Thymus (tissue), 14 donors: ENCODE measurements at places on chromosomes 13 and 19.

DNA sequence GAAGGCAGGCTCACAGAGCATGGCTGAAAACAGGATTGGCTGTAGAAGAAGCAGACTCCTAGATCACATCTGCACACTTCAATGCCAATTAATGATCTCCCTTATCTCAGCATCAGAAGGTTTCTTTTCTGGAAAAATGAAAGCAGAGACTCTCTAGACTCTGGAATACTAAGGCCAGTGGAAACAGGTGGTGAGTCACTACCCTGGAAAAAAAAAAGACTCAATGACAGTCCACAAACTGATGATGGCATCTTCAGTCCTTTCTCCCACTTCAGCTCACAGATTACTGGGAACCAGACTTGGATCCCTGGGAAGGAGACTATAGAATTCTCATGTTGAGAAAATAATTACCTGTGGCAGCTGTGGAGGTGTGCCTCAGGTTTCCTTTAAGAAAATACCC, 47.5 kb upstream of the MBNL2 start:
- H3K4me1 ChIP-seq, result no peaks in the 10 kb centered on the region
- no peaks in the 10 kb centered on the region for H3K36me3 ChIP-seq
- no peak for DNase-seq
- H3K4me3 ChIP-seq, result no peak overlapping the region

GRCh38 chr13:57784633-57785032, 153.1 kb downstream of the PCDH17 start:
- no peak overlapping the region for H3K4me3 ChIP-seq
- H3K4me1 ChIP-seq, result no peaks in the 10 kb centered on the region
- DNase-seq, result no peak
- H3K27me3 ChIP-seq, result no peaks in the 10 kb centered on the region

DNA sequence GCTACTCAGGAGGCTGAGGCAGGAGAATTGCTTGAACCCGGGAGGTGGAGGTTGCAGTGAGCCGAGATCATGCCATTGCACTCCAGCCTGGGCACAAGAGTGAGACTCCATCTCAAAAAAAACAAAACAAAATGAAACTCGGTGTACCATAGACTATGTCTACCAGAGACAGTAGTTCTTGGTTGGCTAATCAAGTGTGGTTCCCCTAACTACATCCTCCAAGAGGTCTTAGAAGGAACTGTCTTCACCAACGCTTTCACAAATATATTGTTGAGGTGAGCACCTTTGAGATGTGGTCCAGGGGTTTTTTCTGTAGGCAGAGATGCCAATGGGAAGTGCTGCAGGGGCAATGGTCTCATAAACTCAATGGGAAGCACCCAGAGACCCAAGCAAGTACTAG, 48.0 kb downstream of the RFC3 start:
- no peaks in the 10 kb centered on the region for H3K4me1 ChIP-seq
- H3K27ac ChIP-seq, result no peak overlapping the region
- no peak for DNase-seq
- H3K27me3 ChIP-seq, result no peaks in the 10 kb centered on the region
- no peak overlapping the region for H3K4me3 ChIP-seq

DNA sequence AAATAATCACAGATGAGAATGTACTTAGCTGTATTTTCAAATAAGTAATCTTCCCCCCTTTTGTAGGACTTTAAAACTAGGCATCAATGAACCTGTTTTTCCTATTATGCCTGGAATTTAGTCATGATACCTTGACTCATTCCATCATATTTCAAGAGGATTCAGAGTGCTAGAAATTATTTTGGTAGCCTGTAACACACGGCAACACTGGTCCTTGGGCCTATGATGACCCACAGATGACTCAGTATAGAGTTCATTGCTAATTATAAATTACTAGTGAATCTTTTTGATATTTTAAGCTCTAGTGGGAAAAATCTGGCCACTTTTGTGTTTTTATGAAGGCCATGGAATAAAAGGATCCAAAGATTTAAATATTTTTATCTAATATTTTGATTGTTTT, 26.0 kb upstream of the GARRE1 start:
- H3K4me1 ChIP-seq, result no peaks in the 10 kb centered on the region
- DNase-seq, result no peak
- H3K27me3 ChIP-seq, result no peaks in the 10 kb centered on the region
- H3K27ac ChIP-seq, result no peak overlapping the region
- peaks cover 42% of the 10 kb centered on the region for H3K36me3 ChIP-seq

GRCh38 chr19:2391118-2391725, 31.2 kb downstream of the TMPRSS9 start:
- no peaks in the 10 kb centered on the region for H3K36me3 ChIP-seq
- H3K4me1 ChIP-seq, result no peaks in the 10 kb centered on the region

DNA sequence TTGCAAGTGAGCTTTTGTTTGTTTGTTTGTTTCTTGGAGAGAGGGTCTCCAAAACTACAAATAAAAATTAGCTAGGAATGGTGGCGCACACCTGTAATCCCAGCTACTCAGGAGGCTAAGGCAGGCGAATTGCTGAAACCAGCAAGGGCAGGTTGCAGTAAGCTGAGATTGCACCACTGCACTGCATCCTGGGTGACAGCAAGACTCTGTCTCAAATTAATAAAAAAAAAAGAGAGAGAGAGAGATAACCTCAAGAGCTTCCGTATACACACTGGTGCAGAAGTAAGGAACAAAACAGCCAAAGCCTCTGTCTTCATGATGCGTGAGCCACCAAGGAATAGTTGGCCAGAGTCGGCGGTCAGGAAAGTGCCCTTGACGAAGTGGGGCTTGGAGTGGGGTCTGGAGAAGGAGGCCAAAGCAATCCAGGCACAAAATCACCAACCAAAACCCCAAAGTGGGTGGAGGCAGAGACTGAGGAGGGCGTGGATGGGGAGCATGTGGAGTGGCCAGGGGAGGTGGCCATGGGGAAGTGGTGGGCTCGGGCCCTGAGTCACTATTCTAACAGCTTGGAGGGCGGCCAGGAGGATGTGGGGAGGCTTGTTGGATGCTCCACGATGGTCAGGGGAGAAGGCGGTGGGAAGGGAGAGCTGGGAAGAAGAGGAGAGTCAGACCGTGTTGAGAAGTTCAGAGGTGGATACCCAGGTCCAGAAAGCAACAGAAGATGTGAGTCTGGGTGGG, 21.2 kb upstream of the TOMM40 start:
- H3K4me1 ChIP-seq, result no peaks in the 10 kb centered on the region
- H3K27ac ChIP-seq, result no peak overlapping the region
- no peak for DNase-seq
- H3K36me3 ChIP-seq, result no peaks in the 10 kb centered on the region
- no peaks in the 10 kb centered on the region for H3K27me3 ChIP-seq

DNA sequence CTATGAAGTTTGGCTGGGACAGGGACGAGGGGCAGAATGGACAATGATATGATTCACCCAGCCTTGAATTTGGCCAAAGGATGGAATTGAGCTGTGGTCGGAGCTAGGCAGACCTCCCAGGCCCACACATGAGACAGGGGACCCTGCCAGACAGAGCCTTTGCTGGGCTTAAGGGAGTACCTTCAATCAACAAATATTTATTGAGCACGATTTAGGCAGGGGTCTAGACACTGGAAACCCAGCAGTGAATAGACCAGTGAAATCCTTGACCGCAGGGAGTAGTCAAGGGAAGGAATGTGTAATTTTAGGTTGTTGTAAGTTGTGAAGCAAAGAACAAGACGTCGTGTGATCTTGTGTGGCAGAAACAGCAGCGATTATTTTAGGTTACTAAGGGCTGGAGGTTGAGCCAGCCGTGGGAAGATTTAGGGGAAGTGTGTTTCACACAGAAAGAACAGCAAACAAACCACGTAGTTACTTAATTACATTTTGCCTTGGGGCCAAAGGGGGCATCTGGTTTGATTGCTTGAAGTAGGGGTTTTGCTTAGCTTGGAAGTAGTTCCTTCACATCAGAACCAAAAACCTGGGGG, 16.9 kb upstream of the AP1M2 start:
- no peaks in the 10 kb centered on the region for H3K36me3 ChIP-seq
- H3K4me1 ChIP-seq, result peaks cover 28% of the 10 kb centered on the region
- no peak for DNase-seq
- H3K27me3 ChIP-seq, result no peaks in the 10 kb centered on the region
- H3K27ac ChIP-seq, result peak overlapping the region; percentile 98
- H3K4me3 ChIP-seq, result peak overlapping the region; percentile 93

- DNase-seq, result peak; percentile 78
- no peaks in the 10 kb centered on the region for H3K27me3 ChIP-seq
- peak overlapping the region; percentile 74 for H3K27ac ChIP-seq
- H3K4me1 ChIP-seq, result peaks cover 95% of the 10 kb centered on the region
- H3K4me3 ChIP-seq, result peak overlapping the region; percentile 53
Observed at GRCh38 chr19:1855040-1855827, 7.0 kb upstream of the REXO1 start.

DNA sequence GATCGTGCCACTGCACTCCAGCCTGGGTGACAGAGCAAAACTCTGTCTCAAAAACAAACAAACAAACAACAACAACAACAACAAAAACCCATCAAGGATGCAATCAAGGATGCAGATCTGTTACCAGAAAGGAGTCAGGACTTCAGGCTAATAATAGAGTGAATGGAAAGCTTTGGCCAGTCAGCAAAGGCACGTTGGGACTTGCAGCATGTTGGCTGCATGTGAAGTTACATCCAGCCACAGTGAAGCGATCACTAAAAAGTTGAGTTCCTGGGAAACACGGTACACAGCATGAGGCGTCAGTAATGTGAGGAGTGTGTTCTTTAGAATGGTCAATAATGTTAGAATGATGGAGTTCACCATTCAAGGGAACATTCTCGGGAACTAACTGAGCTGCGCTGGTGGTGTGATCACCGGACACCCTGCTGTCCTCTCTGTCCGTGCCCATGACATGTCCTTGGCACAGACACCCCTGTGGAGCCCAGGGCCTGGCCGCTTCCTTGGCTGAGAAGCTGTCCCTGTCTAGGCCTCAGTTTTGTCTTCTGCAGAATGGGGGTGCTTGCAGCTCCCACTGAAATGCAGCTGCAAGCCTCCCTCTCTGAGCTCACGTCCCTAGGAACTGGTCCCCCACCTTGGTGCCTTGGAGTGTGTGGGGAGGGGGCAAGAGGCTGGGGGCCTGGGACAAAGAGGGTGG, 2.3 kb upstream of the LGALS7B start:
- H3K36me3 ChIP-seq, result no peaks in the 10 kb centered on the region
- no peaks in the 10 kb centered on the region for H3K4me1 ChIP-seq
- H3K4me3 ChIP-seq, result no peak overlapping the region
- DNase-seq, result no peak

DNA sequence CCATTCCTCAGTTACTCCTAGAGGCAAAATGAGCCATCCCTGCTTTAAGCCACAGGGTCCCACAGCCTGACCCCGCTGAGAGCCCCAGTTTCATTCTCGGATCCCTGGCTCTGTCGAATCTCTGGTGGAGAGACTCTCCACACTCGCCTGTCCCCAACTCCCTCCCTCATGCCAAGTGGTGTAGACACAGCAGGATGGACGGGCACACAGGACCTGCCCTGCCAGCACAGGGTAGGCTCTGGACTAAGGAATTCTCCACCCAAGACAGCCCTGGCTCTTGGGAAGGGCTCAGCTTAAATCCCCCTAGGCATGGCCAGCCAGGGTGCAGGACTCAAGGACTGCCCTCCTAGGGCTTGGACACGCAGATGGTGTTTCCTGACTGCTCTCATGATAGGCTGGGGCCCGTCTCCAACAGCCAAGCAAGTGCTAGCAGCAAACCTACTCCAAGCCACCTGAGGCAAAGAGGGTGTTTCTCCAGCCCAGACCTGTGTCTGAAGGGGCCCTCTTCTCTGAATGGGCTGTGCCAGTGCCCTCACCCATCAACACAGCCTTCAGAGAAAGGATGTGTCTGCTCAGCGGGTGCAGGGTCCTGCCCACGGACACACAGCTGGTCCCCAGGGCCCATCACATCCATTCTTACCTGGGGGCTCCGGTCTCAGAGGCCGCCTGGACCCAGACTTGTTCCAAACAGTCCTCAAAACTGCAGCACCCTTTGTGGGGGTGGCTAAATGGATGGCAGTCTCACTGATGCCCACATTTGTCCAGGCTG, 65.3 kb downstream of the PEPD start:
- H3K4me1 ChIP-seq, result no peaks in the 10 kb centered on the region
- H3K27me3 ChIP-seq, result no peaks in the 10 kb centered on the region
- no peak overlapping the region for H3K4me3 ChIP-seq
- DNase-seq, result no peak
- H3K27ac ChIP-seq, result no peak overlapping the region

DNA sequence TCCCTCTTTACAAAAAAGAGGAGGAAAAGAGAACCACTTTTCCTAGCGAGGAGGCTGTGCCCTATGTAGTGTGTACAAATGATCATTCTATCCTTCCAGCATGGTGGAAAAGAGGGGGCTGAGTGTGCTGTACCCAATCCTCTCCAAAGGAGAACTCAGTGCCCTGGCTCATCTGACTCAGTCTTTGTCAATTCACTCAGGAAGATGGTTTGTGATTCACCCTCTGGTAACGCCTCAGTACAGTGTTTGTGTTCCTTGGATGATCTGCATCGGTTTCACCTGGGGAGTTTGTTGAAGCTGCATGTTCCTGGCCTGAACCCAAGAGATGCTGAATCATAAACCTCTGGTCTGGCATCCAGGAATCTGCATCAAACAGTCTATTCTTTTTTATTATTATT, 18.3 kb upstream of the ENOX1 start:
- no peak for DNase-seq
- no peak overlapping the region for H3K27ac ChIP-seq
- H3K4me3 ChIP-seq, result no peak overlapping the region
- no peaks in the 10 kb centered on the region for H3K27me3 ChIP-seq
- H3K4me1 ChIP-seq, result no peaks in the 10 kb centered on the region

DNA sequence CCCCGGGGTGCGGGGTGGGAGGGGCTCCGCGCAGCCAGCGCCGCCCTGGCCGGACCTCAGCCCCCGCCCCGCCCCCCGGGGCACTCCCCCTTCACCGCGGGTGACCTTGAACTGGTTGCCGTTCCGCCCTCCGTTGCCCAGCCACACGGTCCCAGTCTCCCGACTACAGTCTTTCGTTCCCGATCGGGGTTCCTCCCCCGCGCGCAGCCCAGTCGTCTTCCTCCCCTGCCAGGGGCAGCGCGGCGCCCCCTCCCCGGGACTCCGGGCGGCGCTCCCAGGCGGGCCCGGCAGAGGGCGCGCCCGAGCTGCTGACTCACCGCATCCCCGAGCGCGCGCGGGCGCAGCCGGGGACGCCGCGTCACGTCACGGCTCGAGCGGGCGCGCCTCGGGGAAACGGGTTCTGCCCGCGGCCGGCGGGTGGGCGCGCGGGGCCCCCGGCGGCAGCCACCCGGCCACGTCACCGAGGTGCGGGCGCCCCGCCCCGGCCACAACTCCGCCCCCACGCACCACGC, 459 bp downstream of the MIDN start:
- DNase-seq, result peak; percentile 87
- H3K4me1 ChIP-seq, result peaks cover 48% of the 10 kb centered on the region
- H3K27me3 ChIP-seq, result no peaks in the 10 kb centered on the region
- H3K4me3 ChIP-seq, result peak overlapping the region; percentile 33
- H3K36me3 ChIP-seq, result peaks cover 24% of the 10 kb centered on the region

DNA sequence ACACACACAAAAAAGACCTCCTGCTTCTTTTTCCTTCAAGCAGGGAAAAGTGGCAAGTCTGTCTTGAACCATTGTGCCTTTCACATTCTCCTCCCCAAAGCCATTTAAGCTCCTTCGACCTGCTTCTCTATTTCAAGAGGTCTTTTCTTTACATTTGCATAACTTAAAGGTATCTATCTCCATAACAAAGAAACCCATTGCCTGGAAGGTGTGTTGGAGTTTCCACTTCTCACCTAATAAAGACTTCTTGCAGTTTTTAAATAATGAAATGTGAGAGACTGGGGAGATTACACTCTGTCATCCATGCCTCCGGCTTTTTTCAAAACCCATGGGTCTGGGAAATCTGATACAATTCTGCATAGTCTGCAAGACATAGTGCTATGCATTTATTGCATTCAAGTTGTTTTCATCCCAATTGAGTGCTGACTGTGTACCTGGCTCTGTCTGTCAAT, 41.8 kb upstream of the NBEA start:
- H3K27me3 ChIP-seq, result no peaks in the 10 kb centered on the region
- H3K27ac ChIP-seq, result no peak overlapping the region
- no peaks in the 10 kb centered on the region for H3K36me3 ChIP-seq
